ENCODE measurements at places on chromosomes 2 and 18.

GRCh38 chr2:52391621-52392020 lies 1359.7 kb upstream of the NRXN1 start:
- no peak for DNase-seq

GRCh38 chr2:216371721-216372702 lies at the start of gene MARCHF4:
TSS of gene MARCHF4 (minus strand) at chr2:216372483. CDS start at chr2:216370260, 2,223 bp downstream.
- DNase-seq, result peak; percentile 64

- no peak for DNase-seq
Observed at GRCh38 chr2:46010925-46011490, 286.2 kb upstream of the EPAS1 start.

DNA sequence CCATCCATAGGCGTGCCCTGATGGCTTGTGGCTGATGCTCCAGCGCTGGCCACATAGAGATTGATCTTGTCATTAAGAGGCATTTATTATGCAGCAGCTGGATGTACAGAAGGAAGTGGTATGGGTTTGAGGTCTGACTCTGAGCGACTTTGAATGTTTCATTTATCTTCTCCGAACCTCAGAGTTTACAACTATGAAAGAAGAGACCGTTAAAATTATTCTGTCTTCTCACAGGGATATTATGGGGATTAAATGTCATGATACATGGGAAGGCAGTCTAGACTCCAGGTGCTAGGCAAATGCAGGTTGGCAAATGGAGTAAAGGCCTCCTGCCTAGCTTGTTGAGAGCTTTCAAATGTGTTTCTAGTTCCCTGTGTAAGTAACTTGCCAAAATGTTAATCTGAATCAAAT lies 30.3 kb downstream of the MOGAT1 start:
- no peak for DNase-seq

DNA sequence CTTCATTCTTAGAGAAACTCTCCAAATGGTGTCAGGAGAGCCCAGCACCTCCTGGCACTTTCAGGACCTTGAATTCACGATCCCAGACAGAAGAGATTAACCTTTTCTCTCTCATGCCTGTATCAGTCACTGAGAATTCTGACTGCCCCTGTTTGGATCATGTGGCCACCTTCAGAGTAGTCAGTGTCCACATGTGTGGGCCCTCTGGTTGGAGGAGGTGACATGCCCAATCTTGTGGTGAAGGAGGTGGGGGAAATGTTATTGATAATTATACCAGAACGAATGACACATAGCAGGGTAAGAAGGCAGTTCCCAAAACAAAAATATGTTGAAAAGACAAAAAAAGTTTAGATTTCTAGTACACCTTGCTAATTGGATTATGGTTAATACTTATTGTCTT lies 31.7 kb downstream of the UBXN4 start:
- no peak for DNase-seq

- no peak for DNase-seq
Observed at GRCh38 chr2:113084249-113085000, 16.7 kb downstream of the IL1F10 start.

- DNase-seq, result no peak
Observed at GRCh38 chr2:217218269-217219163, 358.7 kb upstream of the TNP1 start.

- DNase-seq, result no peak
Observed at GRCh38 chr2:84152462-84152861, 306.6 kb downstream of the SUCLG1 start.

DNA sequence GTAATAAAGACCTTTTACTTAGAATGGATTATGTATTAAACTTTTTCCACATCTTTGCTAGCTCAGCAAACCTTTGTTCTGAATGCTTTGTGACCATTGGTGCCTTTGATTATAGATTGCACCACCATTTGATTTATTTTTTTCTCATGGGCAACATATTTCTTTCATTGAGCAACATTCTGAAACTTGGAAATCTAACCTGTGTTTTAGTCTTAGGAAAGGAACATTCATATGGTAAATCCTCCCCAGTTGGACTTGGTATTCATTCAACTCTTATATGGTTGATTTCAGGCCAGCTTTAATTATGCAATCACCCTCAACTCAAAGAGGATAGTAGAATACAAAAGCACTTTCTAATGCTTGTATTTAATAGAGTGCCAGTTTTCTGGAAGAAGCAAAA lies 1077.9 kb upstream of the ZEB2 start:
- DNase-seq, result no peak

DNA sequence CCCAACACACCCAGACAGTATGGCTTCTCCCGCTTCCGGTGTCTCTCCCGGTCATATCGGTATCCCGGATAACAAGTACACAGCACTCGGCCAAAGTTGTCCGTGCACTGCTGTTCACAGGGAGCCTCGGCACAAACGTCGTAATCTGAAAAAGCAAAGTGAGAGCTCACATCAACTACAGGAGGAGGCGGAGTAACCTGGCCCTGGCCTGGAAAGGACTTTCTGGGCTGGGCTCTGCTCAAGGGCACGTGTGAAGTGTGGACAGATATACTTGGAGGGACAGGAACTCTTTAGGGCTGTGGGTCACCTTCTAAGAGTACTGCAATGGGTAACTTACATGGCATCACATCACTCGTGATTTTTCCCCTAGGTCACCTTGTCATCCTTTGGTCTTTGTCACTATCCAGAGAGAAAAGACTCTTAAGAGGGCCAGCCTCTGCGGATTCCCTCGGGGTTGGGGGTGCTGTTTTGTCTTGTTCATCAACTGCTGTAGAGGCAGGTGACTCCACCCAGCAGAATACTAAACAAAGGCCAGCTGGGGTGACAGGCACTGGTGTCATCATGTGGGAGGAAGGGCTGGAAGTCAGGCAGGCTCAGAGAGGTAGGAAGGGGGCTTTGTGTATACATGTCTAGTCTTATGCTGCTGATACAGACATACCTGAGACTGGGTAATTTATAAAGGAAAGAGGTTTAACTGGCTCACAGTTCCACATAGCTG lies 110.6 kb upstream of the LMAN1 start:
- no peak for DNase-seq

DNA sequence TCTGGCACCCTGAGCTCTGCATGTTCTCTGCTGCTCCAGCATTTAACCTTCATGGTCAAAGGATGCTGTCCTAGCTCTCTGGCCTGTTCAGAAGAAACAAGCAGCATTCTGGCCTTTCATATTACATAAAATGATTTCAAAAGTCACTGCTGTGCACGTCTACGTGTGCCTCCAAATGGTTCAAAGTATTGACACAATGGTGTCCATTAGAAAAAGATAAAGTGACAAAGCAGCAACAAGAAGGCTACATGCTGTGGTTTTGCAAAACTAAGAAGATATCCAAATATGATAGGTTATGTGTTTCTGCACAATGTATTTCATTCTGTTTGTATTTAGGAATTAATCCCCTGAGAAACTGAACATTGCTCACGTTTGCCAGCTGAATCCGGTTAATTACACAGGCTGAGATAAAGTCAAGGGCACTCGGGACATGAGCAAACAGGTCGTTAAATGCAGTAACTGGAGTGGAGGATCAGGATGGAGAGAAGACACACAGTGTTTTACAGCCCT lies 258.5 kb downstream of the DOK6 start:
- DNase-seq, result no peak

DNA sequence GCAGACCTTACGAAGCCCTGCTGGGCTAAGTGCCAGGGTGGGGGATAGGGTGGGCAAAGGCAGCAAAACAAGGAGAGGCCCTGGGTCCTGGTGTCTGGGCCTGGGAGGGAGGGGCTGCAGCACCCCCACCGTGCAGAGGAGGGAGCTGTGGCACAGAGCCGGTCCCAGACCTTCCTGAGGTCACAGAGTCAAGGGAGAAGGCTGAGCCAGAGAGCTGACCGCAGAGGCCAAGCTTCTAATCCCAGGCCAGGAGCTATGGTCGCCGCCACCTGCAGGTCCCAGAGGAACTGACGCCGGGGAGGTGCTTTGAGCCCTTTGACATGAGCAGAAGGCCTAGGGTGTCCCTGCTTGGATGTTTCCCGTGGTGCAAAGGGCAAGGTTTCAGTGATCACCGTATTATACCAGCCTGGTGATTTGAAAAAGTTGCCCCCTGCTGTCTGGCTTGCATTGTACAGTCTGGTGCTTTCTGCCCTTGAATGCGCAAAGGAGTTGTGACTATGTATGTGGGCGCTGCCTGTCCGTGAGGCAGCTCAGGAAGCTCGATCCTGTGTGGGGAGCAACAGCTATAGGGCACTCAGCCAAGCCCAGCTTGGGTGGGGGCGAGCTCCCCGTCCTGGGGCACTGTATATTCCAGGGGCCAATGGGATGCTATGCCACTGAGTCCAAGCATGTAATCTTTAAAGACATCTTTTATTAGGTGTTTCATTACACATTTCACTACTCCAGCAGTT lies 44.3 kb downstream of the EDAR start:
- no peak for DNase-seq

DNA sequence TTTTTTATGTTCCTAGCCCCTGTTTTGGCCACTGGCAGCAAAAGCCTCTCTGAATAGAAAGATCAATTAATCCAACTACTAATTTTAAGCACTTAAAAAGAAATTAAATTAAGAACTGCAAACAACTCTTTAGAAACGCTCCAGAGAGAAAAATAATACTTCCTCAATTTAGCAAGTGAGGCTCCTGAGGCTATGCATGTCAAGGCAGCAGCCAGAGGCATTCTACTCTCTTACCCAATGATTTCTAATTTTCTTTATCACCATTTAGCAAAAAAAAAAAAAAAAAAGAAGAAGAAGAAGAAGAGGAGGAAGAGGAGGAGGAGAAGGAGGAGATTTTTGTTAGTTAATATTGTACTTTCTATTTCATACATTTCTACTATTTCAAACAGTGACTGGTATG lies 68.5 kb downstream of the TMEM237 start:
- no peak for DNase-seq

DNA sequence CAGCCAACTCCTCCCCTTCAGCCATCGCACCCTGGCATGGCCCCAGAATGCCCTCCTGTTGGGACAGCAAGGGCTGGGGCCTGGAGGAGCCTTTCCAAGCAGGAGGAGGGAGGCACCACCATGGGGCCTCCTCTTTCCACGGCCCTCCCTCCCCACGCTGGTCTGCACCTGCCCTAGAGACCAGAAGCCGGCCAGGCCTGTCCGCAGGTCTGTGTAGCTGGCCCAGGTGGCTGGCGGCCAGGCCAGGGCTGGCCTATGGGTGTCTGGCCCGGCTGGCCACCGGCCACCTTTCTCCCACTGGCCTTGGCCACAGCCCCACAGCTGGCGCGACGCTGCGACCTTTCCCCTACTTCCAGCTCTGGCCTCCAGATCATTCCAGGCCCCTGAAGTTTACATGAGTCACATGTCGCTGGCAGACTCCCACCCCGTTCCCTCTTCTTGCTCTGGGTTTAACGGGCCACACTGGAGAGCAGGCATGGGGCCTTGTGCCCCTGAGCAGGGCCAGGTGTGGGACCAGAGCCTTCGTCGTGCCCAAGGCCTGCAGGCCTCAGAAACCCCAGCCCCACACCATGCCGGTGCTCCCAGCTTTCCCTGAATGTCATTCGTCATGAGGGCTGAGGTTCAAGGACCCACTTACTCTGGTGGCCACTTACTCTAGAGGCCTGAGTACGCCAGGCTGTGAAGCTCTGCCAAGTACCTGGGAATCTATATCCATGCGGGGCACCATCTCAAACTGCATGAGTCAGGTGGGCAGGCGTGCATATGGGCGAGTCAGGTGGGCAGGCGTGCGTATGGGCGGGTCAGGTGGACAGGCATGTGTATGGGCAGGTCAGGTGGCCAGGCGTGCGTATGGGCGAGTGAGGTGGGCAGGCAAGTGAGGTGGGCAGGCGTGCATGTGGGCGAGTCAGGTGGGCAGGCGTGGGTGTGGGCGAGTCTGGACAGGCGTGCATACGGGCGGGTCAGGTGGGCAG lies 33.3 kb upstream of the KLF11 start:
- DNase-seq, result no peak

DNA sequence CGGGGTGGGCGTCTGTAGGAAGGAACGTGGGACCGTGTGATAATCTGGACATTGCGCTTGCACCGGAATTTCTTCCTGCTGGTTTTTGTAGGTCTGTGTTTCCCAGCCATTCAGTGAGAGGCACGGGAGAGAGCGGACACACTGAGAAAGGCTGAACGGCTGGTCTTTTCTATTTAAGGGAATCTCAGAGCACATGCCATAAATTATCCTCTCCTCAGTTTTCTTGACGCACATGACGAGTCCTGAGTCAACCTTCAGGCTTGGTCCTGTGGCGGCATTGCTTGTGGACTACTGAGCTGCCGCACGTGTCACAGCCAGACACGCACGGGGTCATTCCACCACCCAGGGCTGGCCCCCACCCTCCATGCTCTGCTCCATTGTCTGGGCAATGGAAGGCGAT lies 519.3 kb upstream of the ID2 start:
- DNase-seq, result no peak

DNA sequence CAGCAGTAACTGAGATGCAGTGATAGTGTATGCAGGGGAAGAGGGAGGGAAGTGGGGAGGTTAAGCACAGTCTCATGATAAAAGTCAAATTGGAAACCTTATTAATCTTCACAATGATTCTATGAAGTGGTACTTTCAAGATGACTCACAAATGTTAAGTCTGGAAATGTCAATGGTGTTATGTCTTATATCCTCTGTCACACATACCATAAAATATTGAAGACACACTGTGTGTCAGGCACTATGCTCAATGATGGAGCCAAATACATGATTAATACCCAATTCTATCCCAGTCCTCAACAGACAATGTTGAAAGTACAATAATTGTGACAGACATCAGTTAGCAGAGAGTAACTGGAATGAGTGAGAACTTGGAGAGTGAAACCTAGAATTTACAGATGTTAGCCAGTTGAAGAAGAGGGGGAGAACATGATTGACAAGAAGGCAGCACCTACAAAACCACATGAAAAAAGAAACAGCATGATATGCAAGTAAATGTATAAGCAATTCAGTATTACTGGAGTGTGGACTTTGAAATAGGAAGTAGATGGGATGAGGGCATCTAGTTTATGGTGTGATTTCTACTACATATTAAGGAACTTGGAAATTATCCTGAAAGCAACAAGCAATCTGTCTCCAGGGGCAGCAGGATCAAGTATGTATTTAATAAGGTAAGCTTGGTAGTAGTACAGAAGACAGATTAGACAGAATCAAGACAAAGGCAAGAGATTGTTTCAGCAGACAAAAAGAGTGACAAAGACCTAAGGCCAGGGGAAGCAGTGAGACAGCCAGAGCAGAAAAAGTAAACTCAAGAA lies 107.6 kb downstream of the STRN start:
- no peak for DNase-seq

GRCh38 chr2:8676191-8676920 lies 5.5 kb upstream of the ID2 start:
- DNase-seq, result no peak

GRCh38 chr18:36307513-36307912 lies 10.0 kb downstream of the FHOD3 start:
- no peak for DNase-seq

- DNase-seq, result no peak
Observed at GRCh38 chr18:44691148-44691925, 10.6 kb downstream of the SETBP1 start.

GRCh38 chr2:70214365-70214764 lies 23.5 kb upstream of the C2orf42 start:
- no peak for DNase-seq

DNA sequence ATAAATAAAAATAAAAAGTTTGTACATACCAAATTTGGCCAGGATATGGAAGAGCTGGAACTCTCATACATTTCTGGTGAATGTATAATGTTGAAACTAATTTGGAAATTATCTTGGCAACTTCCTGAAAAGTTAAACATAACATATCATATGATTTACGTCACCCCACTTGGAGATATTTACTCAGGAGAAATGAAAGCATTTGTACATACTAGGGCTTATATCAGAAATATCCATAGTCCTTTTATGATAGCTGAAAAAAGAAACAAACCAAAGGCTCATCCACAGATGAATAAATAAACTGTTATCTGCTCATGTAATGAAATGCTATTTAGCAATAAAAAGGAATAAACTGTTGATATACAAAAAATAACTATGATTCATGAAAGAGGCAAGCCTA lies 318.2 kb upstream of the NRXN1 start:
- no peak for DNase-seq

- DNase-seq, result peak; percentile 46
Observed at GRCh38 chr2:241560883-241561474, 2.4 kb downstream of the BOK start.

Measured in PC-9 (cell line).